AG09309 (cell line): ENCODE measurements at places on chromosomes 12 and 14.

DNA sequence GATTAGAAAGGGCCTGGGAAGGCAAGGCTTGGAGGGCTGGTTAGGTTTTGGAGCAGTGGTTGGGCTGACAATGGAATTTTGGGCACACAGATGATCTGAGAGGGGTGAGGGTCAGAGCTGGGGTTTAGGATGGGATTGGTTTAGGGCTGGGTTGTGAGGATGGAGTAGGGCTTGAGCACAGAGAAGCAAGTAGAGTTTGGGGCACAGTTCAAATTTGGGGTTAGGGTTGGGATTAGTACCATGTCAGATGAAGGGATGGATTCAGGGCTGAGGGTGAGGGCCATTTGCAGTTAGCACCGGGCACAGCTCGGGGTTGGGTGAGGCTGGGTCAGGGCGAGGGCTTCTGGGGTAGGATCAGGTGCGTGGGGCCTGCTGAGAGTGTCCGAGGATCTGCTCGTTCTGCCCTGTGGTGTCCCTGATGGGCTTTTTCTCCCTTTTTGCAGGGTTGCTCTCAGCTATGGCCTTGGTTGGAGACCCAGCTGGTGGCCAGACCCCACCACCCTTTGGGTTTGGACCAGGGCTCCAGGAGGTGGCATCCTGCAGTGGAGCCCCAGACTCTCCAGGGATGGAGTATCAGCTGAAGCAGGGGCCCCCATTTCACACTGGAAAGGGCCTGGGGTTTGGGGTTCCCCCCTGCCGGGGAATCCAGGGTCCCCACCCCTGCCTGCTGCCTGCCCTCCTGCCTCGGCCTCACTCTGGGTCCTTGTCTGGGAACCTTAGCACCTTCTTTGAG is 45.6 kb downstream of the KRT80 start:
- no peak for DNase-seq

- no peak for DNase-seq
Measured at GRCh38 chr12:12451098-12451497, 94.2 kb downstream of the BORCS5 start.

GRCh38 chr12:109737631-109738030 is 24.0 kb downstream of the FAM222A start:
- no peak for DNase-seq

DNA sequence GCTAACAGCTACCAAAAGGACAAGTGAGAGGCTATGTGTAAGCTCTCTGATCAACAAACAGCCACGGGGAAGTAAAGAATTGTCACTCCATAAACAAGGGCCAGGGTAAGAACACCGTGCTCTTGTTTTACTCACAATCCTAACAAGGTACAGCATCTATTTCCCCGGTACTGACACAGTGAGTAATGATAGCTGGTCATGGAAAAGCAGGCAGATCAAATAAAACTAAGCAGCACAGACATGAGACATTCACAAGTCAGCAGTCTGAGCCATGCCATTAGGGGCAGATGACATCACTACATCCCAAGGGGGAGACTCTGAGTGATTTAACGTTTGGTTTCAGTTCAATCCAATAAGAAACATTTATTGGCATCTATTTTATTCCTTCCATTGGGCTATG is 54.4 kb downstream of the ARL6IP4 start:
- peak; percentile 42 for DNase-seq

GRCh38 chr14:80428171-80428570 is 216.9 kb upstream of the DIO2 start:
- DNase-seq = no peak

GRCh38 chr12:9674226-9674590 is 4.7 kb downstream of the CLEC2D start:
- DNase-seq = no peak

DNA sequence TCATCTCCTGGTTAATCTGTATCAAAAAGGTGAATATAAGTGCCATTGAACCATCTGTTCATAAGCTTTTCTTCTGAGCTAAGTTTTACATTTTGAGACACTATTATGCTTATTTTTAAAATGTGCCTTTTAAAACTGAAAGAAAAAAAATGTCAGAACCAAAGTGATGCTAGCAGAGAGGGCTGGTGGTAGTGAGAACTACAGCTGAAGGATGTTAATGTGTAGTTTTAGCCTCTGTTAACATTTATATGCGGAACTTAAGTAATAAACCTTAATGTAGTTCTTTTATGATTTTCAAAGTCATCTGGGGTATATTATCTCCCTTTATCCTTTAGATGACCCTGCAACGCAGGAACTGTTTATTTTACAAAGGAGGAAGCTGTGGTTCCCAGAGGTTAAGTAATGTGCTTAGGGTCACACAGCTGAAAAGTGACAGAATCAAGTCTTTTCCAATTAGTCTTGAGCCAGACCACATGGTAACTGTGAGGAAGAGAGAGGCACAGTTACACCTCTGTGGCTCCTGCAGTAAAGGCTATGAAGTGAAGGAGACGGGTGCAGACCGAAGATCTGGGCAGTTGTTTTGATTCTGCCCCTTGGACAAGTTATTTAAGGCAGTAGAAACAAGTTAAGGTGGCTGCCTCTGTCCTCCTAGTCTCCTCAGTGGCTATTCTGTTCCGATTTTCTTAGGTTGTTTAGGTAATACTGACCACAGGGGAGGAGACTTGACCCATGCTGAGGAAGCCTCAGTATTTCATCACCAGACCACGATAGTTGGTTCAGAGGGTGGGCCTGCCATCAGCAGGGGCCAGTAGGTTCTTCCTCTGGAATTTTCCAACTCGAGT is 23.9 kb downstream of the GNG2 start:
- peak; percentile 41 for DNase-seq

DNA sequence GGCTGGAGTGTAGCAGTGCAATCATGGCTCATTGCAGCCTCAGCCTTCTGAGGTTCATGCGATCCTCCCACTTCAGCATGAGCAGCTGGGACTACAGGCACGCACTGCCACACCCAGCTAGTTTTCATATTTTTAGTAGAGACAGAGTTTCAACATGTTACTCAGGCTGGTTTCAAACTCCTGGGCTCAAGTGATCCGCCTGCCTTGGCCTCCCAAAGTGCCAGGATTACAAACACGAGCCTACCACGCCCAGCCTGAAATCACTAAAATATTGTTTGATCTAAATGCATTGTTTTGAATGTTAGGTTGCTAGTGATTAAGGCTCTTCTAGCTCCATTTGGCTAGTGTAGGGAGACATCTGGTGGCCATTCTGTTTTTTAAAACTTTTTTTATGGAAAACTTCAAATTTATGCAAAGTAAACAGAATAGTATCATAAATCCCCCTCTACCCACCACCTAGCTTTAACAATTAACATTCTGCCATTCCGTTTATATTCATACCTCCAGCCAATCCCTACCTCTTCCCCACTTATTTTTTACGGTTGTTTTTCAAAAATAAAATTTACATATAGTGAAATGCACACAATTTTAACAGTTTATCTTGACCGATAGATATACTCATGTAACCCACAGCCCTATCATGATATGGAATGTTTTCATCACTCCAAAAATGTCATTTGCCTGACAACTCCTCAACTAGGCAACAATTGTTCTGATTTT is 37.8 kb downstream of the MYO1H start:
- peak; percentile 29 for DNase-seq

GRCh38 chr14:20690848-20691640 is 2.5 kb downstream of the ANG start:
- DNase-seq = no peak
